GM04503 (cell line): ENCODE measurements at places on chromosomes 16 and 17.

GRCh38 chr17:1412185-1413110, 12.4 kb upstream of the YWHAE start:
- no peak for DNase-seq

DNA sequence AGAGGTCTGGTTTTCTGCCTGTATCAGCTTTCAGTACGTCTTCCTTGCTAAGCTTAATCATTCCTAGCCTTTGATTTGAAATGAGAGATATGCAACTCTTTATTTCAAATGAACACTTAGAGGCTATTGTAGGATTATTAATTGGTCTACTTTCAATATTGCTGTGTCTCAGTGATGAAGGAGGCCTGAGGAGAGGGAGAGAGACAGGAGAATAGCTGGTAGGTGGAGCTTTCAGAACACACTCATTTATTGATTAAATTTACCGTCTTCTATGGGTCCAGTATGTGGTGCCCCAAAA, 187.0 kb downstream of the BCAS3 start:
- no peak for DNase-seq

DNA sequence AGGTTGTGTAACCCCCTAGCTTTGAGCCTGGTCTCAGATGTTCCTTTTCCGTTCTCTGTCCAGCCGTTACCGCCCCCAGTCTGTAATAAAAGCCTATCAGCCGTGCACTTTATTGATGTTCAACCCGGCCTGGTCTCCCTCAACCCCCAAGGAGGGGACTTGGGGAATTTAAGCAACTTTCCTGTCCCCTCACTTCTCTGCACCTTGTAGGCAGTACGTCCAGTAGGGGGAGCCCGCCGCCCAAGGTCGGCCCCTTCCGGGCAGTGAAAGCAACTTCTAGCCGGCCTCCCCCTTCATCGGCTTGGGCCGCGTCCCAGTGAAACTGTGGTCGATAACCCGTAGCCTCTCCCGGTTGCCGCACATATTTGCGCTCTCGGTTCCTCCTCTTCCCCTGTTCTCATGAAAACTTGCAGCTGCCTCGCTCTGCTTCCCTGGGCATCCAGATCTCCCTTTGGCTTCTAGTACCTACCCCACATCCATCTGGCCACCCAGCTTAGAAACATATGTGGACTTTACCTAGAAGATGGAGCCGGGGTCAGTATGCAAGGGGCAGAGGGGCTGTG, 7.9 kb downstream of the PNPO start:
- no peak for DNase-seq

DNA sequence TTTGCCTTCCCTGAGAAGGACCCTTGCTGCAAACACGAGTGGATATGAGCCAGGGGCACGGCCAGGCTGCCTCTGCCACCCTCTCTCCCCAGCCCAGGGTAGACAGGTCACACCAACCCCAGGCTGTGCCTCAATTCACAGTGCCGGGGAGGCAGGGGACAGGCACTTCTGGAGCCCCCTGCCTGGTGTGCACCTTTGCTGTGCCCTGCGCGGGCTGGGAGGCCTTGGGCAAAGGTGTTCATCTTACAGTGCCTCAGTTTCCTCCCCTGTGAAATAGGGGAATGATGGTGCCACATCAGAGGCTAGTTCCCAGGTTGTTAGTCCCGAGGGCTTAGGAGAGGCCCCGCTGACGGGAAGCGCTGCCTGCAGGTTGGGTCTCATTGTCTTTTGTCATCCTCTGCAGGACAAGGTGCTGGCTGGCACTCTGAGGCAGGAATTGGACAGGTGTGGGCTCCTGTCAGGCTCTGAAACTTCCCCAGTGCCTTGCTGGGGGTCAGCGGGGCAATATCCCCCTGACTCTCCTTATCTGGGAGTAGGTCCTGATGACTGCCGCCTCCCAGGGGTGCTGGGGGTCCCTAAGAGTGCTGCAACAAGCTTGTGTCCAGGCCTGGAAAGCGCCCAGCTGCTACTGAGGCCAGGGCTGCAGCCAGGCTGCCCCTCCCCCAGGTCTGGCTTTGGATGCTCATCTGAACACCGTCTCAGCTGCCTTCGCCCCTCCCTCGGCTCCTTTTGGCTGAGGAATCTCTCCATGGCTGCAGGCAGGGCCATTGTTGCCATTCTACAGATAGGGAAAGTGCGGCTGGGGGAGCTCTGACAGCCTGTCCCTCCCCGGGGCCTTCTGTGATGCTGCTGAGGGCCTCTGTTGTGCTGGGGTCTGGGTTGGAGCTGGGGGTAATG, 3.1 kb downstream of the PRSS21 start:
- no peak for DNase-seq

GRCh38 chr16:70348991-70349390, 2.3 kb downstream of the DDX19A start:
- no peak for DNase-seq

DNA sequence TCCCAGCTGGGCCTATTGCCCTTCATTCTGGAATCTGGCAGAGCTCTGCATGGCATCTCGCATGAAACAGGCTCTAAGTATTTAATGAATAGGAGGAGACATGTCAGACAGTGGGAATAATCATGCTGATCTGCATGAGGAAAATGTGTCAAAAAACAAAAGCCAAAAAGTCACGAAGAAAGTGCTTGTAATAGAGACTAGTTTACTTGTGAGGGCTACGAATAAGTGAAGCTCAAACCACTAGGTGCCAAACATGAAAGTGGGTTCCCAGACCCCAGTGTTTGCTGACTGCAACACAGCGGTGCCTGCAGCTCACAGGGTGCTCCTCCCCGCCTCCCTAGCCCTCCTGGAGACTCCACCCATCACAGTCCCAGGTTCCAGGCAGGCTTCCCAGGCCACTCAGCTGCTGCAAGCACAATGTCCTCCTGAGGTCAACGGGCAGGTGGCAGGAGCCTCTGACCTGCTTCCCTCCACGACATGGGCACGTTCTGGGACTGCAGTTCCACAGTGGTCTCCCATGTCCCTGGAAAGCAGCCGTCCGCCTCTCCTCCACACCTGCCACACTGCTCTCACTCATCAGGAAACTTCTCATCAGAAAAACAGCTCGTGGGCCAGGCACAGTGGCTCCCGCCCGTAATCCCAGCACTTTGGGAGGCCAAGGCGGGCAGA, 96.5 kb downstream of the ANKRD11 start:
- DNase-seq, result no peak

DNA sequence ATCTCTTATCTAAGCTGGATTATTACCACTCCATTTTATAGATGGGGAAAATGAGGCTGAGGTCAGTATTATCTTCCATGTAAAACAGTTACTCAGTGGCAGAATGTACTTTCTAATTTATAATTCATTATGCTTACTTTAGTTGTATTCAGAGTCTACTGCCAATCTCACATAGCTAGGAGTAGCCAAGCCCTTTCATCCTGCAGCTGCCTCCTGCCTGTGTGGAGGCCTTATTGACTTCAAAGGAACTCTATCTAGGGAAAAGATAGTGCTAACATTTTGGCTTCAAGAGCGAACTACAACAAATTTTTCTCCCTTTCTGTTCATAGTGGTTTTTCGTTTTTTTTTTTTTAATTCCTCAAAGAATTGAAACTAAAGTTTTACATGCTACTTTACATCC, 12.9 kb downstream of the RPGRIP1L start:
- no peak for DNase-seq

DNA sequence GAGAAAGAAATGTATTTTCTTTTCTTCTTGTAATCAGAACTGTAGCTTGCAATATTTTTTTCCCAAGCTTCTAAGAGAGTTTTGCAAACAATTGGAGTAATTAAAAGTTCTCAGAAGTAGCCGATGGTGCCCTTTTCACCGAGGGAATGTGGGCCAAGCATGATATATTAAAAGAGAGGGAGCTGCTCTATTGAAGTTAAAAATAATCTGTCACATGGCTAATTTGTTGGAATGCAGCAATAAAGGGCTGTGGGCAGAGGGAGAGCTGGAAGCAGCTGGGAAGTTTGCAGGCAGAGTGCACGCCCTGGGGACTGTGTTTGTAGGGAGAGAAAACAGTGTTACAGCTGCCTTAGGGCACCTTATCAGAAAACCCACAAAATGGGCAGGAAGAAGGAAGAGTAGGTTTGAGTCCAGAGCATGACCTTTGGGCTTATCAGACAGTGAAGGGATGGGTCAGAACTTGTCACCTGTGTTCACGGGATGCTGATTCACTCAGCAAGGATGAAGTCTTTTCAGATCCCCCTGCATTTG, 18.5 kb upstream of the TERF2 start:
- DNase-seq, result no peak

DNA sequence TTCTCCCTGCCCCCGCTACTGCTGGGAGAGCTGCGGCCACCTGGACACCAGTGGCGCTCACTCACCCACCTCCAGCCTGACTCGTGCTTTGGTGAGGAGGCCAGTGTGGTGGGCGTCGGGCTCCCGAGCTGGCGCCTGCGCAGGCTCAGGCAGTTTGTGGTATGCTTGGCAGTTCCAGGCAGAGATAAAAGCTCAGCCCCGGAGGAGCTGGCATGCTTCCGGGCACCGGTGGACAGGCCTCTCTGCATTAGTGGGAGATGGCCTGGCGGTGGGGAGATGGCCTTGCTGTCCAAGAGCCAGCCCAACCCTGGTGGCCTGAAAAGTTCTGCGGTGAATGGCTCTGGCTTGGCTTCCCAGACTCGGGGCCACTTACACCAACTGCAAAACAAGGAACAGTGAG, 4.1 kb downstream of the ADGRG1 start:
- DNase-seq, result no peak

DNA sequence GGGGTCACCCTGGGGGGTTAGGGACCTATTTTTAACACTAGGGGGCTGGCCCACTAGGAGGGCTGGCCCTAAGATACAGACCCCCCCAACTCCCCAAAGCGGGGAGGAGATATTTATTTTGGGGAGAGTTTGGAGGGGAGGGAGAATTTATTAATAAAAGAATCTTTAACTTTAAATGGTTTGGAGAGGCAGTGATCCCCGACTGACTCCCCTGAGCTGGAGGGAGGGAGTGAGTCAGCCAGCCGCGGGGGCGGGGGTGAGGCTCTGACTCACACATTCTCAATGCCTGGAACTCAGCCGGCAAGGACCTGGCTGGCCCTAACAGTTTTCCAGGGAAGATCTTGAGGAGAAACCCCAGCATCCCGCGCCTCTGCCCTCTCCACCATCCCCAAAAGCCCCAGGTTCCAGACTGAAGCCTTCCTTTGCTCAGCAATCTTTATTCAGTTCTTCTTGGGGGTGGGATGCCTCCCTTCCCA, 1.5 kb downstream of the HCFC1R1 start:
- DNase-seq, result peak; percentile 80

DNA sequence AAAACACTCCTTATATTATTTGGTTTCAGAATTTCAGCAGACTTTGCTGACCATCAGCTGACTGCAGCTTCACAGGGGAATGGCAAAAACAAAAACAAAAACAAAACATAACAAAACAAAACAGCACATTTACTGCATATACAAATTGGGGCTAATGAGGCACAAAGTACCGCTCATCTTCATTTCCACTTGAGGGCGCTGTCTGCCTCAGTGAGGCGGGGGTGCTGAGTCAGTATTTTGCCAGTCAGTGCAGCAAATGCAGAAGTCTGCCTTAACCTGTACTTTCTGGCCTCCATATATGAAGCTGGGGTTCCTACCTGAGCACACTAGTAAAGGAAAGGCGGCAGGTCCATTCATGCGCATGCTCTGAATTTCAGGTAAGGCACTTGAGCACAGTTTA, 13.5 kb upstream of the DYNLRB2 start:
- no peak for DNase-seq

DNA sequence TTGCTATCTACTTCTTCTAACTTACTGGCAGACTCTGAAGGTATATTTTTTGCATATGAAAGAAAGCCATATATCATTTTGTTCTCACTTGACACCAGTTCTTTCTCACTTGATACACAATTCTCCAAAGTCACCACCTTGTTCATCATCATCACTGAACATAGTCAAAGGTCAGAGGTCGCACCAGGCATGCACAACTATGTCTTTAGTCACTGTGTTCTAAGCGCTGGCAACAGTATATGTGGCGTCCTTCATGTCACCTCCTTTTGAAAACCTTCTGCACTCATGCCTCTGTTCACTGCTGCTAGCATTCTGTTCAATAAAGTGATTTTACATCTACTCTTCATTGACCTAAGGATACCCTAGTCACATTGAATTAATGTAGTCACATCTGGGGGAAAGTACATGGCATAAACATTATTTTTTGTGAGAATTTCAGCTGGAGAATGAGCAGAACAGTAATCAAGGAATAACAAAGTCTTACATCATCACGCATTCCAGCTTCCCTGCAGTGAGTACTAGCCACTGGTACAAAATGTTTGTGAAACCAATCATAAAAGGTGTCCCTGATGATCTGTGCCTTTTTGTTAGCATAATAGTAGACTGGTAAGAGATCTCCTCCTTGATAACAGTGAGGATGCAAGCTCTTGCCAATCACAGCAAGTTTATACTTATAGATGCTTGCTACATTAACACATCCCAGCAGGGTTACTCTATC, 20.5 kb upstream of the TBX4 start:
- DNase-seq, result peak; percentile 42

GRCh38 chr17:37693328-37693727, 50.1 kb upstream of the DDX52 start:
- no peak for DNase-seq

GRCh38 chr17:50047488-50048126, 8.3 kb upstream of the ITGA3 start:
- DNase-seq, result no peak

DNA sequence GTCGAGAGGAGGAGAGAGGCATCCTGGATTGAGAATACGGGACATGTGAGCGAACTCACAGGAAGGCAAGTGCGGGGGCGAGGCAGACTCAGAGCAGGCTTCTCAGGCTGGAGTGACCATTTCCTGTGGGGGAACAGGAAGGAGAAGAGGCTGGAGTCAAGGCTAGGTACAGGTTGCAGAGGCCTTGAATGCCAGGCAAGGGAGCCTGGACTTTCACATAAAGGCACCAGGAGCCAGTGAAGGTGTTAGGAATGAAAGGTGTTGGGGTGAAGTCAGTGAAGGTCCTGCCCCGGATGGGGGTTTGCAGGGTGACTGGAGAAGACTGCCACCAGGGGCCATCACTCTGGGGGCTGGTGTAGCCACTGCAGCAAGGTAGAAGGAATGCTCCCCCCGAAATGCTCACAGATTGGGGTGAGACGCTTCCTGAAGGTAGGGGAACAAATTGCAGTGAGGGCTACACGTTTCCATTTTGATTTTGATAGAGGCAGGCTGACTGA, 5.3 kb upstream of the GPRC5C start:
- no peak for DNase-seq

DNA sequence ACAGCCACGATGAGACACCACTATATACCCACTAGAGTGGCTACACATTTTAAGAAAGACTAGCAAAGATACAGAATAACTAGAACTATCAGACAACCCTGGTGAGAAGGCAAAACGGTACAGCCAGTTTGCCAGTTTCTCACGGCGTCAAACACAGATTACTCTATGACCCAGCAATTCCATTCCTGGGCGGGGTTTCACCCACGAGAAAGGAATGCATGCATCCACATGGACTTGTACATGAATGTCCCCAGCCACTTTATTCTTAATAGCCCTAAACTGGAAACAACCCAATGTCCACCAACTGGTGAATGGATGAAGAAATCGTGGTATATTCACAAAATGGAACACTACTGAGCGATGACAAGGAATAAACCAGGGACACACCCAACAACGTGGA, 74.5 kb downstream of the MYH10 start:
- DNase-seq, result no peak
